Stimulated activated CD4-positive, alpha-beta T cell treated with anti-CD3 and anti-CD28 coated beads, Interleukin-15, amount 100 ng/mL, for 1 hour (primary cell): ENCODE measurements at places on chromosomes 13 and 19.

DNA sequence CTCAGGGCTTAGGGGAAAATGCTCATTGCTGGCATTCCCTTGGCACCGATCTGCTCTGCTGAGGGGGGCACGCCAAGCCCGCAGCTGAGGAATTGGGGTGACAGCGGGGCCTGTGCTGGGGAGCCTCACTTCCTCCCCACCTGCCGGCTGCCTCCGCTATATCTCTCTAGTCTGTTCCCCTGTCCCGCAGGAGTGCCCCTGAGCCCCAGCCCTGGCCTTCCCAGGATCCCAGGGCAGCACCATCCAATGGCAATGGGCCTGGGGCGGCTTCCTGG is 9.5 kb downstream of the STXBP2 start:
- DNase-seq = no peak

- no peak for DNase-seq
Observed at GRCh38 chr13:19759669-19760068, 23.1 kb downstream of the PSPC1 start.

GRCh38 chr13:19606152-19606551 is 27.3 kb upstream of the MPHOSPH8 start:
- no peak for DNase-seq

GRCh38 chr13:65112531-65112941 is 2117.6 kb downstream of the PCDH9 start:
- DNase-seq = no peak

GRCh38 chr13:51326777-51327176 is 12.7 kb upstream of the SERPINE3 start:
- DNase-seq = no peak

- no peak for DNase-seq
Observed at GRCh38 chr19:12163826-12164225, 930 bp downstream of the ZNF136 start.

DNA sequence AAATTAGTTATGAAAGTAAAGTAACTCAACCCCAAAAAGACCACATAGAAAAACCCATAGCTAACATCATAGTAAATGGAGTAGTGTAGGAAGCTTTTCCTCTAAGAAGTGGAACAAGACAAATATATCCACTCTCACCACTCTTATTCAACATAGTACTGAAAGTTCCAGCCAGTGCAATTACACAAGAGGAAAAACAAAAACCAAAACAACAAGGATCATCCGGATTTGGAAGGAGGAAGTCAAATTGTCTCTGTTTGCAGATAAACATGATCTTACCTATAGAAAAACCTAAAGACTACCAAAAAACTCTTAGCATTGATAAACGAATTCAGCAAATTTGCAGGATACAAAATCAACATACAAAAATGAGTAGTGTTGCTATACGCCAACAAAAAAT is 8.5 kb upstream of the SIGLEC8 start:
- no peak for DNase-seq
